GM18507 (cell line): ENCODE measurements at places on chromosomes 12 and 14.
A peak's percentile ranks its signal among the peaks of the same experiment; 100 is the strongest.

GRCh38 chr14:30333934-30334333, 225.0 kb upstream of the G2E3 start:
- DNase-seq: no peak

DNA sequence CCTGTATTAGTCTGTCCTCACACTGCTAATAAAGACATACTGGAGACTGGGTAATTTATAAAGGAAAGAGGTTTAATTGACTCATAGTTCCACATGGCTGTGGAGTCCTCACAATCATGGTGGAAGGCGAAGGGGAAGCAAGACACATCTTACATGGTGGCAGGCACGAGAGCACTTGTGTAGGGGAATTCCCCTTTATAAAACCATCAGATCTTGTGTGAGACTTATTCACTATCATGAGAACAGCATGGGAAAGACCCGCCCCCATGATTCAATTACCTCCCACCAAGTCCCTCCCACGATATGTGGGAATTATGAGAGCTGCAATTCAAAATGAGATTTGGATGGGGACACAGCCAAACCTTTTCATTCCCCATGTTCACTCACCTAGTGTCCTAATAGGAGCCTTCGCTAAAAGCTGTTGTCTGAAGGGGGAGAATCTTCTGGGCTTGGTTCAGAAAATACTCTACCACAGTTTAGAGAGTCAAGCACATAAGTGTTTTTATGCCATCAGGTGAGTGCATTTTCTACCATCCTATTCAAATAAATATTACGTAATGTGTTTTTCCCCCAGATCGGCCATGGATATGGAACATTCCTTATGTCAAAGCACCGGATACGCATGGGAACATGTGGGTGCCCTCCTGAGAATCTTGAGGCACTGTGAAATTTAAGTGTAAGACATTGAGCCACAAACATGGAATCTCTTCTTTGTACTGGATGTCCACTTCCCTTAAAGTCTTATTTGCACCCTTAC, 19.1 kb upstream of the KCNK13 start:
- no peak for DNase-seq

- no peak for DNase-seq
These were observed 880 bp downstream of the PNMA1 start for GRCh38 chr14:73713206-73713802.

- DNase-seq: no peak
These were observed 718.6 kb upstream of the TBX3 start for GRCh38 chr12:115402443-115403180.

DNA sequence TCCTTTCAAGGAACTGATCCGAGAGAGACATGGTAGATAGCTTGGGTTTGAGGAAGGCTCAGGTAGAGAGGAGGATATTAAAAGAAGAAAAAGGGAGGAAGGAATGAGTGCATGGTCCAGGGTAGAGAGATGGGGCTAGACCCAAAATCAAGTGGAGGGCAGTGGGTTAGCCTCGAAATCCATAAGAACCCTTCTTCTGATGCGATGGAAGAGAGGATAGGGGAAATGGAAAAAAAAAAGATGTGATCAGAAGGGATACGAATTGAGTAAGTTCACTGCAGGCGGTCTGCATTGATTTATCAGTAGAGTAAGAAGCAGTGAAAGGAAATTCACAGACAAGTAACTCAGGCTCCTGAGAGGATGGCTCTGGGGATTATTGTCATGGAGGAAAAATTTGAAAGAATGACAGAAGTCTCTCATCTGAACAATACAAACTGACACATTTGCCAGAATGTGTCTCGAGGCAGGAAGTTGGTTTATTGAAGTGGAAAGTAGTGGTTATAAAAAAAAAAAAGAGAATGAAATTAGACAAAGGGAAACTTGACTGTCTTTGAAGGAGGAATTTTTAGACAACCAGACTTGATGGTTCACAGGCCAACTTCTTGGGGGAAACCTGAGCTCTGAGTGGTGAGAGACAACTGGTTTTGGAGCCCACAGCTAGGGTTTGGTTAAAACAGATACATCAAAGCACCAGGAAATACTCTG, 10.2 kb downstream of the PPFIBP1 start:
- DNase-seq: no peak

DNA sequence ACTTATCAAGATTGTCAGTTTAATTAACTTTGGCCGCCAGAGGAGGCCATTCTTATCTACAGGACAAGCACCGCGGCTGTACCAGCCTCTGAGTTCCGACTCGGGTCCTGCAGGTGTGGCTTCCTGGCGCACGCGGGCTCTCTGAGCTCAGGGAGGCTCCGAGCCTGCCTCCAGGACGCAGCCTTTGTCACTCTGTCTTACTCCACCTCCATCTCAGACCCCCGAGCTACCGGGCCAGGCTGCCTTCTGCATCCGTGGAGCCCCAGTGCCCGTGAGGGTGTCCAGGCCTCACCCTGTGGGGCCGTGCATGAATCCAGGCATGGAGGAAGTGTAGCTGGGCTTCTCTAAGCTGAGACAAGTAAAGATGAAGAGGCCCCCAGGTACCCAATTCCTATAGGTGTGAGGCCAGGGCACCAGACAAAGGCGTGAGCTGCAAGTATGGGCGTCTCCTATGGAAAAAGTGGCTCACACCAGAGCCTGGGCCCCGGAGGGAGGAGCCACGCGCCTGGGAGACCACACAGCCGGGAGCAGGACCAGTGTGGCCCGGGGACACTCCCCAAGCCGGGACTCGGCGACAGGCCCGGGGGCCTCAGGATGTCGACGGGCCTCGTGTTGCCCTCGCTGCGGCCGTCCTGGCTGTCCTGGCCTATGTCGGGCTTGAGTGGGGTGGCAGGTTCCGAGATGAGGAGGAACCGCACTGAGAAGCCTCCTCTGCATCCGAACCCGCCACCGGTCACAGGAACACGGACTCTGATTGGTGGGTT, 42.8 kb downstream of the NOC4L start:
- no peak for DNase-seq

GRCh38 chr12:53208877-53209463, 1.9 kb upstream of the ITGB7 start:
- DNase-seq: peak; percentile 49

DNA sequence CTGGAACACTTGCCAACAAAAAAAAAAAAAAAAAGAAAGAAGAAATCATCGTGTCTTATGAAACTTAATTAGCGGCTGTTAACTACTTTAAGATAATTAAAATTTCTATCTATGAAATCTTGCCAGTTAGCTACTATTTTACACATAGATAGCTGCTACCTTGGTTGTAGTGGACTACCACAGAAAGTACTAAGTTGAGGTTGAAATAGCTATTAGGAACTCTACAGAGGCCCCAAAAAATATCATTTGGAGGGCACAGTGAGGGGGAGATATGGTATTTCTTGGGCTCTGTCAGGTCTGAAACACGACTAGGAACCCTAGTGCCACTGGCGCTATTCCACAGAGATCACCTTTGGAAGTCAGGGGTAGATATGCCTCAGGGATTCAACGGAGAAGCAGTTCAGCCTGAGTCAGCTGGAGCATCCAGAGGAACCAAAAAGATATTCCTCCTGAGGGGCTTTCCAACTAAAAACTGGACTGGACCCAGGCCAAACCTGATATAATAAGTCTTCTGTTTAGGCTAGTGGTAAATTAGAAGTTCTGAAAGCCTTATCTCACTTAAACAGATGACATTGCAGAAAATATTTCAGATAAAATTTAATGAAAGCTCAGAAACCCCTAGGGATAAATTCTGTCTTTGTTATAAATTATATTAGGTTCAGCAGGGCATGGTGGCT, 126.1 kb downstream of the EPS8 start:
- no peak for DNase-seq

DNA sequence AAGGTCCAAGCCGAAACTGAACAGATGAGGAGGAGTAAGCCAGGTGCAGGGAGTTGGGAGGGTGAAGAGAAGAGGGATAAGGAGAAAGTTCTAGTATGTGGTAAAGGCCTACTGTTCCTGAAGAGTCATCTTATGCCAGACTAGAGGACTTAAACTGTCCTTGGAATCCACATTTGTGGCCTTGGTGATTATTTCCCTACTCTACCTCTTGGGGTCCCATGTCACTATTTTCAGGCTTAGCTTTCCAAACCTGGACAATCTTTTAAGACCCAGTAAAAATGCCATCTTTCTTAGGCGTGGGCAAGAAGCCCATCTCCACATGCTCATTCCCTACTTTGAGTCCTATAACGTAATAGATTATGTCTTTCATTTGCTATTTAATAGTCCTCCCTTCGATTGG, 40.1 kb upstream of the CRY1 start:
- no peak for DNase-seq

DNA sequence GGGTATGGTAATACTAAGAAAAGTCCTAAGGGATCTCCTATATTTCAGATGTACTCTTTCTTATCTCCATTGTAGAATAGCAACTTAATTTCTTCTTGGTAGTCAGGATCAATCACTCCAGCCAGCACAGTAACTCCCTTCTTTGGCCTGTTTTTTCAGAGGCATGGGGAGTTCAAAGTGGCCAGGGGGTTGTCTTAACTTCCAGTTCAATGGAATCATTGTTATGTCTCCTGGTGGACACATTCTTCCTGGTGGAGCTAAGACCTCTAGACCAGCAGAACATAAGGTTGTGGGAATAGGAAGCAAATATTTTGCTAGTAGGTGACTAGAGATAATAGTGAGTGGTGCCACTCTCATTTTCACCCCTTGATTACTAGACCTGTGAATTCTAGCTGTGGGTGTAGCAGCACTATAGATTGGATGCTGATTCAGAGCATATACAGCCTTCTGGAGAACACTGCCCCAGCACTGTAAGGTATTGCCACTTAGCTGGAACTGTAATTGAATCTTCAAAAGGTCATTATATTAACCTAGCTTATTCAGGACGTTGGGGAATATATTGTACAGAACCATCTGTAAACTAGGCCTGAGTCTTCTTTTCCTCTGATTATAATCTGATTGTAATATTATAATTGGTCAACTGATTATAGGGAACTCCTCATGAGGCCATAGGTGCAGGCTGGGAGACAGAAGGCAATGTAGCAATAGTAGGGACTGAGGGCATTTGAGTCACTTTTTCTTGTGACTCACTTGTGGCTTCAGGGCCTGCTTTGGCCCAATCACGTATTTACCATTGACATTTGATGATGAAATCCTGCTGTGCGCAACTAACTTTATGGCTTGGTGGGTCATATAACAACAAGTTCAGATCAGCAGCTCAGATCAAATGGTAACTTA, 60.2 kb upstream of the ATP2B1 start:
- DNase-seq: no peak

DNA sequence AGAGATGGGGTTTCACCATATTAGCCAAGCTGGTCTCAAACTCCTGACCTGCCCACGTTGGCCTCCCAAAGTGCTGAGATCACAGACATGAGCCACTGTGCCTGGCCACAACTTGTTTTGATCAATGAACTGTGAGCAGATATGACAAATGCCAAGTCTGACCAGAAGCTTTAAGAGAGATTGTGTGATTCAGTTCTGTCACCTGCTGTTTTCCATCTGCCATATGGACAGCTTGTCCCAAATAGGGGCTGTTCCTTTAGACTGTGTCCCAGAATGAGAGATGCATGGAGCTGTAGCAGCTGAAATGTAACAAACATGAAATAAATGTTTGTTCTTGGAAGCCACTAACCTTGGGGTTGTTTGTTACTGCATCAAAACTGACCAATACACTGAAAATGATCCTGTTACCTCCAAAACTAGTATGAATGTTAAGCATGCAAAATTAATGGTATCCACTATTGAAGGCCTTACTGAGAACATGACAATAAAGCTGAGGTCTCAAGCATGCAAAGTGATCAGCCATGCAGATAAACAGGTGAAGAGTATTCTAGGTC, 65.9 kb upstream of the MED13L start:
- DNase-seq: no peak

GRCh38 chr14:90614696-90615516, 201.3 kb downstream of the TTC7B start:
- no peak for DNase-seq

GRCh38 chr12:104602406-104602805, 145.7 kb downstream of the CHST11 start:
- no peak for DNase-seq

DNA sequence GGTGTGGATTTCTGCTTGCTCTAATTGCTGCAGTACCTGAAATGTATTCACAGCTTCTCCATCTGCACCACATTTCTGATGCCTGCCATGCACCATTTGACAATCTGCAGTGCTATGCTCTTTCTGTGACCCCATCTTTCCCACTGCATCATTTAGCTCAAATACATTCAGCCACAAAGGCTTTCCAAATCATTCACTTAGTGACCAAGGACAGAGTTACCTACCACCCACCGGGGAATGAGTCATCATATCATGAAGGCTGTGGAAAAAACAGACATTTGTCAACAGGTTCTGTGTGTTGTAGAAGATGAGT, 465.5 kb upstream of the ATP2B1 start:
- DNase-seq: no peak

DNA sequence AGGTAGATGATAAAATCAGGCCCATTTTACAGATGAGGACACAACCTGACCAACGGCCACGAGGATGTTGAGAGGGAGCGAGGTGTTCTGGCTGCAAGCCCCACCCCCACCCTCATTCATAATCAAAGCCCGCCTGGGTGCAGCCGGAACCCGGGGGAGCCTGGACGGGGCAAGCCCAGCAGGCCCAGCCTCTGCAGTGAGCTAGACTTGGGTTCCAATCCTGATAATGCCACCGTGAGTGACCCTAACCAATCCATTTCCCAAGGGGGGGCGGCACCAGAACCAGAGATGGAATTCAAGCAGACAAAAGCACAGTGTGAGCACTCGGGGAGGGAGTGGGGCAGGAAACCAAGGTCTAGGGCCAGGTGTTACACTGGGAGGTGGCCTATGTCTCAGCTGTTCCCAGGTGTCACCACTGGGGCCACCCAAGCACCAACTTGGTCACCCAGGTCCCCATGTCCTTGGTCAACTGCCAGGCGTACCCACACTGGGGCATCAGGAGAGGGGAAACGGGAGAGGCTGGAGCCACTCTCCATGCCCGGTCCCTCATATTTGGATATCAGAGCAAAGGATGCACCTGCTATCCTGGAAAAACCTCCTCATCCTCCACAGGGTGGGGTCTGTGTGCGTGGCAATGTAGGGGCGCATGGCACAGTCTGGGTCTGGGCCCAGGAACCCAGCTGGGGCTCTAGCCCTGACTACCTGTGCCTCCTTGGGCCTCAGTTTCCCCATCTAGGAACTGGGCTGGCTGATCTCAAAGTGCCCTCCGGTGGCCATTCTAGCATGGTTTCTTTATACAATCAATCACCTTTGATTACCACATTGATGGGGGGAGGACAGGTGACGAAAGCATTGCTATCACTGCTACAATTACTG, 58.4 kb downstream of the FAM222A start:
- no peak for DNase-seq

DNA sequence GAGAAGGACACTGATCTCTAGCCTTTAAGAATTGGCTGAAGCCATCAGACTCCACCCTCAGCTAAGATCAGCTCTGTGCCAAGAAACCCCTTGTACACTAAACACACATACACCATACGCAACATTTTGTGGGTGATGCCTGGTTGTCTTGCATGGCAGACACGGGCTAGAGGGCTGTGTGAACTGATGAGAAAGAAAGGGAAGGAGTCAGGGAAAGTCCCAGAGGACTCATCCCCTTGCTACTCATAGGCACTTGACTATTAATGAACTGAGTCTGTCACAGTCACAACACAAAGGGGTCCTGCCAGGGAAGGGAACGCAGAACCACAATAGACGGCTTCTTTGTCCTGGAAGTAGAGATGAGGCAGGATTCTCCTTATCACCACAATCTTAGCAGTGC, 80.8 kb downstream of the EMP1 start:
- no peak for DNase-seq
